ENCODE measurements at places on chromosomes 3 and 15. TPM values are rescaled to one million over a fixed set of nuclear protein-coding genes. Genes with fewer than 3 reads are reported as not detected.

PLA2G4D gene
- total RNA-seq = 26.5 TPM

POPDC2 gene
- total RNA-seq = 3.4 TPM

DBR1 gene
- total RNA-seq = 8.6 TPM

GRCh38 chr15:45794304-45794703 lies 159.5 kb downstream of the SQOR start:
- no peaks in the 10 kb centered on the region for H3K36me3 ChIP-seq
- H3K27ac ChIP-seq = no peak overlapping the region
- no peak for DNase-seq
- H3K27me3 ChIP-seq = no peaks in the 10 kb centered on the region

GRCh38 chr3:149751551-149751950 lies 738 bp downstream of the COMMD2 start:
- no peak for DNase-seq
- peaks cover 25% of the 10 kb centered on the region for H3K4me1 ChIP-seq

- no peak for DNase-seq
- H3K4me3 ChIP-seq = no peak overlapping the region
- no peaks in the 10 kb centered on the region for H3K36me3 ChIP-seq
- no peaks in the 10 kb centered on the region for H3K4me1 ChIP-seq
Observed at GRCh38 chr3:164537485-164537884, 540.8 kb downstream of the SI start.
